ENCODE measurements at places on chromosomes 12 and 14.

DNA sequence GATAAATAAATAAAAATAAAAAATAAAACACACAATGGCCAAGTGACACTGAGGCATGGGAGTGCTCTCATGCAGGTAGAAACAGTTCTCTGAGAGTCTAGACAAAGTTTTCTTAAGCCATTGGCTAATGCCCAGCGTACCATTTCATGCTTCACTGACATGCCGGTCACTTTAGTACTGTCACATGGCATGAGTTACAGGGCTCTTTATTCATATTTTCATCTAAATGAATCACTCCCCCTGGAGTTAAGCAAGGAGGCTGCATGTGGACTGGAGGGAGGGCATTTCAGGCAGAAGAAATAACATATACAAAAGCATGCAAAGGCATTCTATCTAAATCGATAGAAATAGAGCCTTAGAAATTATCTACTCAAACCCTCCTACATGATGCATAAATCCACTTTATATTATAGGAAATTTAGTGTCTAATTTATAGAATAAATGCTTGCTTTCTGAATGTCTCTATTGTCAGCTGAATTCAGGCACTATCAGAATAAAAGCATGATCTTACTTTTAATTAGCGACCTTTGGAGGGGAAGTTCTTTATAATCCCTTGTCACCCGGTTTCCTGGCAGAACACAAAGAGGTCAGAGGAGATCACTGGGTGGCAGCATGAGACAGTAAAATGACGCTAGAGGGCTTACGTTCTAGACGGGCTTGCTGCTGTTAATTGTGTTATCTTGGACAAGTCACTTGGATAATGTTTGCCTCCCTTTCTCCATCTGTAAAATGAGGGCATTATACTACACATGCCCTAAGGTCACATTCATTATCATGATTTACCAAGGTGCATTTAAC, 17.5 kb downstream of the DYRK4 start:
- DNase-seq = no peak

DNA sequence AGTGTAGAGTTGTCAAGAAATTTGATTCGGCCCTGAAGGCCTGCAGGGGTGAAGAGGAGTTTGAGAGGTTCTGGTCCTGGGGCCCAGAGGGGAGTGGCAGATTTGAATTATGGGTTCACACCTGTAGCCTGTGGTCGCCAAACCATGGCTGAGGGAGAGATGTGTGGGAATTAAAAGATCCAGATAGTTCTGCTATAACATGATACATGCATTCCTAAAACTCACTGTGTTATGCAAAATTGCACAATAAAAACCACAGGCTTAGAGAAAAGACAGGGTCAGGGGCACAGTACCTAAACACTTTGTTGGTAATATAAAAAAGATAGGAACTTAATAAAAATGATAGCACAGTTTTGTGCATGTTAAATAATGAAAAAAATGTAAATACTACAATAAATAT, 106.2 kb downstream of the TMEM30B start:
- no peak for DNase-seq

GRCh38 chr12:66279123-66279712, 23.1 kb upstream of the HELB start:
- DNase-seq = no peak

DNA sequence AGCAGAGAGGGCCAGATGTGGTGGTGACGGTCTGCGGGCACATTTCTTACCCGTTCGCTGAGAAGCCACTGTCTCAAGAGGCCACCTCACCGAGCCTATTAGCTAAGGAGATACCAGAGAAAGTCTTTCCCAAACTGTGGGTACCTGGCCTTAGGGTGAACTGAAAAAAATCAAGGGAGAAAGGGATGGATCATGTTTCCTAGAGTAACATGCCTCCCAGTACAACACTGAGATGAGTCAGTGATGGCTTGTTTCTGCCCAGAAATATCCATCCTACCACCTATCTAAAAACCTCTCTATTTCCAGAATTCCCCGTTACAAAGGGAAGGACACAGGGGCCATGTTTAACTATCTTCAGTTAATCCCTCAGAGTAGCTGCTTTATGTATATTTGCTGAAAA, 83.7 kb downstream of the LMNTD1 start:
- no peak for DNase-seq

- DNase-seq = no peak
Observed at GRCh38 chr12:89479982-89480381, 44.6 kb downstream of the GALNT4 start.

- DNase-seq = no peak
Observed at GRCh38 chr14:24063263-24063836, 8.0 kb upstream of the CPNE6 start.

DNA sequence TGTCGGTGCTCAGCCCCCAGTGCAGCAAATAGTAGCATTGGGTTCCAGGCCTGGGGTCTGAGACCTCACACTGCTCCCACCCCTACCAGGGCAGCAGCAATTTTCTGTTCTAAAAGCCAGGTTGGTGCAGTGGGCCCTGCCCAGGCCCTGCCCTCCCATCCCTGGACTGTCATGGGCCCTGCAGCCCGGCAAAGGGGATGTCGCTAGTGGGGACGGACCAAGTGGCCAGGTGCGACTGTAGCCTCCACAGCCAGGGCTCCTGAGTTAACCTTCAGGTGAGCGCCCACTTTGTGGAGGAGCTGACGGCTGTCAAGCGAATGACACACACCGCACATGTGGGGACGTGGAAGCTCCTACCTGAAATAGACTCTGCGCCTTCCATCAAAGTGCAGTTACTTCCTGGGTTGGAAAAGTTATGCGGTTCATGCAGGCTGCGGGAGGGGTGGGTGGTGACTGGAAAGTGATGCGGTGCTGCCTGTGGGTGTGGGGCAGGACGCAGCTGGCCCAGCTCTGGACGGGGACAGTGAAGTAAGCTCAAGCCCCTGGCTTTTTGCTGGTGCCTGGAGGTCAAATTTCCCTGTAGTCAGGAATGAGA, 1.5 kb downstream of the INF2 start:
- no peak for DNase-seq

DNA sequence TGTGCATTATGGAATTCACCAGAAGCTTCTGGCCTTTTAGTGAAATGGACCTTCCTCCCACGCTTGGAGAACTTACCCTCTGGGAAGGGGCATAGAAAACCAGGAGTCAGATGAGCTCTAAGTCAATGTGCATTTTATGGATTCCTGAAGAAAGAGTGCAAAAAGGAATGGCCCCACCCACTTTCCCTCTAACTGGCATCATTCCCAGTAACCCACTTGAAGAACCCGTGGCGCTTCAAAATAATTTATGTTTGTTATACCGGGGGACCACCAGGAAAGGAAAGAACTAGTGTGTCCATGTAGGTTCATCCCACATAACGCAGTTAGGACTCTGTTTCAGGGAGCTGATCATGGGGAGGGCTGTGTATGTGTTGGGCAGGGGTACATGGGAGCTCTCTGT, 1153.4 kb downstream of the TMEM121 start:
- no peak for DNase-seq

DNA sequence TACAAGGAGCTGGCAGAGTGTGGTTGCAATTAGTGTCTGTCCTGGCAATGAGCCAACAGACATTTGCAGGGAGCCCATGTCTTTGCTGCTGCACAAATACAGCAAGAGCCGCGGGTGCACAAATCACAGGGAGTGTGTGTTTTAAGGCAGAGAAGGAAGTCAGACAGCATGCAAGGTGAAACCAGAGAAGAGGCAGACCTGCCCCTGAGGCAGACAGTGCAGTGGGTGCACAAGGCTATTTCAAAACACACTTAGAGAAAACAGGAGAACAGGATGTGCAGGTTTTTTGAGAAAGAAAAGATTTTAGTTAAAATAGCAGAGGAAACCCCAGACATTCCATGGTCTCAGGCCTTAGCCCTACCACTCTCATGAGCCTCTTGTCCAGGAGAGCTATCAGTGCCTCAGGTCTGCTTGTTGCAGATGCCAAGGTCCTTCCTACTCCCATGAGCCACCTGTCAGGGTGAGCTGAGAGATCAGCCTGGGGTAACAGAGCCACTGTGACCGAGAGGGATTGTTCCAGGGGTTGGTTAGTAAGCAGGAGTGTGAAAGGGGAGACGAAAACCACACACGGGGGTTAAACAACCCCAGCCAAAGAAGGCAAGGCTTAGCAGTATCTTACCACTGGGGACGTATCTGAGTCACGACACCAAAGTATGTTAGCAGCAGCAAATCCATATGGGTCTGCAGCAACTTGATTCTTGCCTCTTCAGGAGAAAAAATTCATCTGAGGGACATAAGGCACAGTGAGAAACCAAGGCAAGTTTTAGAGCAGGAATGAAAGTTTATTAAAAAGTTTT, 78.1 kb downstream of the C14orf132 start:
- DNase-seq = no peak

- DNase-seq = no peak
Observed at GRCh38 chr14:98754343-98755020, 517.5 kb downstream of the BCL11B start.

DNA sequence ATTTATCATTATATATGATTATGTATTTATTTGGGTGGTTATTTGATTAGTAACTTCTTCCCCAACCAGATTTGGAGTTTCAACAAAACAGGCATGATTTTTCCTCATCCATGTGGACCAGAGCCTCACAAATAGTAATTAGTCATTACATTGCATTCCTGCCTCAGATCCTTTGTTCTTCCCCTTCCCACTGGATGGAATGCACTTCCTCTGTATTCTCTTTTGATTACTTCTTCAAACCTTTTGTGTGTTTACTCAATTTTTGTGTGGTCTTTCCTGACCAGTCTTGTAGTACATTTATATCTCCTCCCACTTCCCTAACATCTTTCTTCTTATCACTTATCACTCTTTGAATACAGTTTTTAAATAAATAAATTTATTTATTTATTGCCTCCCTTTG, 15.5 kb downstream of the SYT1 start:
- DNase-seq = no peak

DNA sequence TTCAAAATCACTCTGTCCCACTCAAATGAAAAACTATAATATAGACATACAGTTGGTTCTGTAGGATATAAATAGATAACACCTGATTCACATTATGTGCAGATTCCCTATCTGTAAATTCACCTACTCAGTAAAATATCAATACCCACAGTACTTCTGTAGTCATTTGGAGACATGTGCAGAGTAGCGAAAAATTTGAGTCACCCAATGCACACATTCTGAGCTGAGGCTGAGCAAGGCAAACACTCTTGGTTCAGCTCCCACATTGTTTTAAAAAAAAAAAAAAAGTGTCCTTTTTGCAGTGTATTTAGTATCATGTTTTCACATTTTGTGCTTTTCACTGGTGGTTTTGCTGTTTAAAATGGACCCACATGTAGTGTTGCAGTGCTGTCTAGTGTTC, 27.3 kb upstream of the BBS10 start:
- DNase-seq = no peak

- no peak for DNase-seq
Observed at GRCh38 chr12:124741211-124741610, 122.5 kb downstream of the SCARB1 start.

GRCh38 chr12:124140944-124141486, 153.9 kb upstream of the RFLNA start:
- DNase-seq = no peak

- DNase-seq = no peak
Observed at GRCh38 chr12:6942331-6942665, 1.3 kb upstream of the RNU7-1 start.

- no peak for DNase-seq
Observed at GRCh38 chr12:116483959-116484750, 75.0 kb upstream of the MAP1LC3B2 start.

DNA sequence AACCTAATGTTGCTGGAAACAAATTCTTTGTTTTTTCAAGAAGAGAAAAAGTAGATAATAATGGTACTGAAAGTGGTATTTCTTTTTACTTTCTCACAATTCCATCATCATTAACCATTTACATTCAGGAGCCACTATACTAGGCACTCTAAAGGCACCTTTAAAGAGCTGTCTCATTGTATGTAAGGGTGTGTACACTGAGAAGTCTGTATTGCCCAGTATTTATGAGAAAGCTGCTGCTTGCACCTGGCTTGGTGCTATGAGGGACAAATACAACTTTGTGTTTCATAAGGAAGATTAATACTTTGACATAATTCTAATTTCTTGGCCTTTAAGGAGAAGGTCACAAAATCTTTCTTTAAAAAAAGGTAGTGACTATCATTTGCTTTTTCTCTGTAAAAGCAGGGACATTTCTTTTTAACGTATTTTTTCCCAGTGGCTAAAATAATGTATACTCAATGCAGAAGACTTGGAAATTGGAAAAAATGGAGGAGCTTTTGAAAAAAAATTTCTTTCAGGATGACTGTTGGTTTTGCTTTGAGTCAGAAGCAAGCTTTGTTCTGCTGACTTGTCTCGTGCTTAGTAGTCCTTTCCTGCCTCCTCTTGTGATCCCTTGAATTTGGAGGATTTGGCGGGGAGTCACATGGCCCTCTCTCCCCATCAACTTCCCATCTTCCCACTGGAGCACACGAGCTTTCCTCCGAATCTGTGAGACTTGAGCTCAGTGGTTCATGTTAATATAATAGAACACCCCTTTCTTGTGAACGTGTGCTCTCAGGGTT, 50.1 kb downstream of the RASSF3 start:
- DNase-seq = no peak

- DNase-seq = no peak
Observed at GRCh38 chr12:52800259-52800917, 4.5 kb upstream of the KRT3 start.

GRCh38 chr14:89486961-89487360, 69.9 kb upstream of the FOXN3 start:
- no peak for DNase-seq

DNA sequence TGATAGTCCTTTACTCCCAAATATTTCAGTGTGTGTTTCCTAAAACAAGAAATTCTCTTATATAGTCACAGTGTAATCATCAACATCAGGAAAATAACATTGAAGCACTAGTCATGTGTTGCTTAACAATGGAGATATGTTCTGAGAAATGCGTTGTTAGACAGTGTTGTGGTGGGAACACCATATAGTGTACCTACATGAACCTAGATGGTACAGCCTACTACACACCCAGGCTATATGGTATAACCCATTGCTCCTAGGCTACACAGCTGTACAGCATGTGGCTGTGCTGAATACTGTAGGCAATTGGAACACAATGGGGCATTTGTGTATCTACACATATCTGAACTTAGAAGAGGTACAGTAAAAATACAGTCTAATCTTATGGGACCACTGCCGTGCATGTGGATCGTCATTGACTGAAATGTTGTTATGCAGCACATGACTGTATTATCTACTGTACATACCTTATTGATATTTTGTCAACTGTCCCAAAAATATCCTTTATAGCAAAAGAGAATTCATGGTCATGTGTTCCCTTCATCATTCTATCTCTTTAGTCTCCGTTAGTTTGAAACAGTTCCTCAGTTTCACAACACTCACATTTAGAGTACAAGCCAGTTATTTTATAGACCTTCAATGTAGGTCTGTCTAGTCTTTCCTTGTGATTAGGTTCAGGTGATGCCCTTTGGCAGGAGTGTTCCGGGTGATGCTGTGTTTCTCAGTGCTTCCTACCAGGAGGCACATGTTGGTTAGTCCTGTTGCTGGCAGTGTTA, 109.7 kb downstream of the SLC25A47 start:
- no peak for DNase-seq

DNA sequence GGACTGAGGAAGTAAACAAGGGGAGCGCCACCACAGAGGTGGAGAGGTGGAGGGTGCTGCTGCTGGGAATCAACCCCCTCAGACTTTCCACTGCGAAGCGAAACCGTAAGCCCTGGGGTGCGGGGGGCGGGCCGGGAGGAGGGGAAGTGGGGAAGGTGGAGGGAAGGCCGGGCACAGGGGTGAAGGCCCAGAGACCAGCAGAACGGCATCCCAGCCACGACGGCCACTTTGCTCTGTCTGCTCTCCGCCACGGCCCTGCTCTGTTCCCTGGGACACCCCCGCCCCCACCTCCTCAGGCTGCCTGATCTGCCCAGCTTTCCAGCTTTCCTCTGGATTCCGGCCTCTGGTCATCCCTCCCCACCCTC, at the start of gene LAG3:
Gene LAG3 (plus strand): TSS at position 190 of the 365 bp plus-strand sequence. CDS start 333 bp downstream, outside the sequence.
- DNase-seq = no peak

Data from AG09319 (cell line).